ENCODE measurements at places on chromosomes 3 and 15. TPM values are rescaled to one million over a fixed set of nuclear protein-coding genes. Genes with fewer than 3 reads are reported as not detected.

GRCh38 chr3:152100491-152101132 lies 168.1 kb upstream of the MBNL1 start:
- DNase-seq = no peak

- no peak for DNase-seq
Observed at GRCh38 chr15:60656481-60656880, 177.5 kb upstream of the ICE2 start.

GRCh38 chr3:55978953-55979352 lies 489.3 kb downstream of the ERC2 start:
- no peak for DNase-seq

DNA sequence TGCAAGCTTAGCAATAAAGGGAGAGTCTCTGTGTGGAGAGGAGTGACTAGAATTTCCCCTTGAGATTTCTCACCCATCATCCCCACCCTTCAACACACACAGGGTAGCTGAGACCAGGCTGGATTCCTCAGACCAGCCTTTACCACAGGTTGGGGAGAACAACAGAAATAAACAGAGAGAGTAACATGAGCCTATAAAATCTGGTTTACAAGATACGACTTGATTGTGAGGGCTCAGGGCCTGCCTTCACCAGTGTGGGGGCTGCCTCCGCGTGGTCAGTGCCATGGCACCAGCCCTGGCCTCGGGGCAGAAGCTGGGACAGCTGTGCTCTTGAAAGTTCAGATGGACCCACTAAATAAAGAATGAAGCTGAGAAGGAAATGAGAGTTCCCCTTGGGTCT lies 14.6 kb upstream of the MAGEF1 start:
- DNase-seq = no peak

DNA sequence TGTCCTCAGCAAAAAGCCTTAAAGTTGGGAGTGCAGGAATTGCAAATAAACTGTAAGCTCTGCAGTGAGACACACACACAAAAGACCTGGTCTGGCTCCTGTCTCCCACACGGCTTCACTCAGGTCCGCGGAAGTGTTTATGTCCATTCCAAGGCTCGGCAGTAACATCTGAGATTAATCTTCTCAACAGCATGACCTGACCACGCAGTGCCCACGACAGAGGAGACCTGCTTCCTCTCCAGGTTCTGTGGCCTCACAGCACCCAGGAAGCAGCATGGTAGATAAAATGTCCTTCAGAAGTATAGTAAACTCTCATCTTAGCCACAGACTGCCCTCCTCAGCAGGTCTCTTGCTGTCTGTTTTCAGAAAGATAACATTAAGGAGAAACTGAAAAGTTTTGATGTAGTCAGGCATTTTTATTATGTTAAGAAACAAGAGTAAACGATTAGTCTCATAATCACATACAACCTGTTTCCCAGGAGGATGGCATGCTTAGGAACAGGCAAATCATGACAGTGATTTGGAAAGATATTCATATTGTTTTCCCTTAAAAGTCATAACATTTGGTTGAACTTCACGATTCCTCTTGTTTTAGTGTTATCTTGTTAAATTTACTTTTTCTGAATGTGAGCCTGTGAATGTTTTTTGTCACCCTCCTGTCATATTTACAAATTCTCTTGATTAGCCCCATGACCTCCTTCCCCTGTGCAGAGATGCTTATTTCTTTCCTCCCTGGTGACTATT lies 34.6 kb downstream of the CD200R1L start:
- no peak for DNase-seq

CDHR4 gene
- not detected for total RNA-seq

GRCh38 chr3:128310286-128311058 lies 156.2 kb downstream of the DNAJB8 start:
- DNase-seq = no peak

NR1I2 gene
- total RNA-seq = not detected

All from gastrocnemius medialis (tissue), 4 donors.